ENCODE measurements at places on chromosomes 1 and 21.

- no peak for DNase-seq
Measured at GRCh38 chr21:40253112-40253511, 385.9 kb downstream of the PCP4 start.

DNA sequence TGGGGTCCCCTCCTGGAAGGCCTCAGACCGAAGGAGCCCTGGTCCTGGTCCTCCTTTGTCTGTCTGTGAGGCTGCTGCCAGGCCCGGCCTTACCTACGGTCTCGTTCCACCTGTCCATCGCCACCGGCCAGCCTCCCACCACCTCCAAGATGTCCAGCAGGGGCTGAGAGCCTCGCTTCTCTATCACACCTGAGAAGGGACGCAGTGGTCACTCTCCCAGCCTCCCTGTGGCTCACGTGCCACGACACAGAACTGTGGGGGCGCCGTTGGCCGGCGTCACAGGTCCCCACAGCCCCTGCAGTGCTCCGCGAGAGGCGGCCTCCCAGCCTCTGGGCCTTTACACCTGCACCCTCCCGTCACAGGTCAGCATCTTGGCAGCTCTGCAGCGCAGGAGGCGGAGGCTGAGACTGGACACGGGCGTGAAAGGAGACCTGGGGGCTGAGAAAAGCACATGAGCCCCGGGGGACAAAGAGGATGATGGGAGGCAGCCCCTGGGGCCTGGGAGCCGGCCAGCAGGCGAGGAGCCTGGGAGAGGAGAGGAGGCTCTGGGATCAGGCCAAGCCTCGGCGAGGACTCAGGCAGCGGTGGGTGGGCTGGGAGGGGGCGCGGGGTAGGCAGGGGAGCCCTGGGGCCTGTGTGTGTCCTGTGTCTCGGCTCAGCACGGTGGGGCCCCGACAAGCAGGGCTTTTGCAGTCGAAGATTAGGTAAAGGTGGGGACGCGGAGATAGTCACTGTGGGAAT lies 20.5 kb downstream of the PRXL2B start:
- DNase-seq, result no peak

DNA sequence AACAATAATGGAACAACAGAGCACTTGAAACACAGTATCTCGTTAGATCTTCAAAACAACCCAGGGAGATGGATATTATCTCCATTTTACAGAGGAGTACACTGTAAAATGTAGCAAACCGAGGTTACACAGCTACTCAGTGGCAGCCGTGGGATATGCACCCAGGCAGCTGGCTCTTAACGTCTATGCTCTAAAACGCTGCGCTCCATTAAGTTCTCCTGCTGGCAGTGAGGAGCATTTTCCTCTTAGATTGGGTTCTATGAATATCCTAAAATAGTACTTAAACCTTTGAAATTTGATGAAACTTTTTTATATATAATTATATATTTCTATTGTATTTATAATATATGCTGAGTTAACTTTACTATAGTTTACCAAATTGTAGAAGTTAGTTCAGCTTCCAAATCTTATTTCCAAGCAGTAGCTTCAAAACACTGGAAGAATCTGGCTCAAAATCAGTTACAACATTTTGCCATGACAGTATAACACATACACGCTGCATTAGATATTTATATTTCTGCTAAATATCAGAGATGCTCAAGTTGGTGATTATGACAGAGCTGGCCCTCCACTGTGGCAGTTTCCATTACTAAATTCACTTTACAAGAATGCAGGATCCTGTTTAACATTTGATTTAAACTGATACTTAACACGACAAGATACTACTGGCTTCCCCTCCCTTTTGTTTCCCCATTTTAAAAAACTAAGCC lies 49.5 kb downstream of the TGFBR3 start:
- no peak for DNase-seq

GRCh38 chr1:228469413-228470162 lies 17.6 kb upstream of the RNF187 start:
- DNase-seq, result no peak

GRCh38 chr1:166974647-166975345 lies 544 bp downstream of the ILDR2 start:
- no peak for DNase-seq

DNA sequence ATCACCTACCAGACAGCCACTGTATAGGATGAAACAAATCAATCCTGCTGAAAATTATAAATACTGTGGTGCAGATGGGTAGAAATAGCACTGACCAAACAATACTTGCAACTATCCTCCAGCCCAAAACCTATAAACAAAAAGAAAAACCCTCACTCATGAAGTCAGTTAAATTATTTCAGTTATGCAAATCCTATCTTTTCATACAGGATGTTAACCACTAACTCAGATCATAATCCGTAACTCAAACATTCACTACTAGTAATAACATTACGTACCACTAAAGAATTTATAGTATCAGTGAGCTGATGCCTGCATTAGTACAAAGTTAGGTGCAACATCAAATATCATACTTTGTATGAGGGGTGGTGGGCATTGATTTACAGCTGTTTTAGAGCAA lies 2.6 kb downstream of the NDC1 start:
- no peak for DNase-seq

DNA sequence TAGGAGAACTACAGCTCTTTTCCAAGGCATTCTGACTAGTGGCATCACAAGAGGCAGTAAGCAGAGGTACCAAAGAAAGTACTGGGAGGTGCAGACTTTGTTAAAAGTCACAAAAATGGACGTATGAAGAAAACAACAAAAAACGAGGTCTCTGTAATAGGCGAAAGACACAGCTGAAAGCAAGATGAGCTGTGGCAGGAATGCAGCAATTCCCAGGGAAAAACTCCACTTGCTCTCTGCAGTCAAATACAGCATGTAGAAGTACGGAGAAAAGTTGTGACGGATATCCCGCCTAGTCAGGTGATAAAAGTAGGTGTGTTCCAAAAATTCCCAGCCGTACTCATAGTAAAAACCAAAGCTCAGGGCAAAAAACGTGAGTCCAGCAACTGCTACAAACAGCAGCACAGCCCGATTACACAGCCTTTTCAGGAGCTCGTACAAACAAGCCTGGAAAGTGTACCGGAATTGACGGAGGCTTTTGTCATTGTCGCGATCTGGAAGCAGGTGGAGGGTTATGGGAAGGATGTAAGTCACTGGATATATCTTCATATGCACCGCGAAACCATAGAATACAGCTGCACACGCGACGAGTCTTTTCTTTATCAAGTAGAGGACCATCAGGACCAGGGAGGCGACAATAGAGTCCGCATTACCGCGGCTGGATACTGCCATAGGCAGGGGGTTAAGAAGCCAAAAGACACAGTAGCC lies 979 bp downstream of the PIGM start:
- DNase-seq, result no peak

DNA sequence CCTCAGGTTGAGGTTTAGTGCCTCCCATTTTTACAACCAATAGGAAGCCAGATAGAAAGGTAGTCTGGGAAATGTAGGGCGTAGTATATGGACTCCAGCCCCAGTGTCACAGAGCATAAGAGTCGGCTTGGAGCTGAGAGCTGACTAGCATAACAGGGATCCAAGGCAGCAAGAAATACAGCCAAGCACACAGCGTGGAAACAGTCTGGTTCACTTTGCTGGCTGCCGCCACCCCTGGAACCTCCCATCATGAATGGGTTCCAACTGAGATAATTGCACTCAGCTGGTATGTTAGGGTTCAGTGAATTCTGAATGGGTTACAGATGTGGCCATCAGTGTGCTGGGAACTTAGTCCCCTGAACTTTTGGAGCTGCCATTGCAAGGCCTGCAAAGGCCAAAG lies 76.7 kb upstream of the GPR88 start:
- DNase-seq, result no peak

DNA sequence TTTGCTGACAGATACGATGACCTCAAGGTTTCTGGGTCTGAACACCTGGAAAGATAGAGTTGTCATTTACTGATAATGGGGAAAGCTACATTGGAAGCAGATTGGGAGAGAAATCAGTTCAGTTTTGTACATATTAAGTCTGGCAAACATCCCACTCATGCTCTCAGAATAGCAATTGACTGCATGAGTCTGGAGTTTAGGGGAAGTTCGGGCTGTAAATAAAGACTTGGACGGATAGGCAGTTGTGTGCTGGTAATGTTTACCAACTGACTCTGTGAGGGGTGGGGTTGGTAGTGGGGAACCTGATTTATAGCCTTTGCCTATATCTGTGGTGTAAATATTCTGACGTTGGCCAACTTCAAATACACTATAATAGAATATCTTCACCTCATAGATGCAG lies 4.0 kb downstream of the H6PD start:
- DNase-seq, result no peak

DNA sequence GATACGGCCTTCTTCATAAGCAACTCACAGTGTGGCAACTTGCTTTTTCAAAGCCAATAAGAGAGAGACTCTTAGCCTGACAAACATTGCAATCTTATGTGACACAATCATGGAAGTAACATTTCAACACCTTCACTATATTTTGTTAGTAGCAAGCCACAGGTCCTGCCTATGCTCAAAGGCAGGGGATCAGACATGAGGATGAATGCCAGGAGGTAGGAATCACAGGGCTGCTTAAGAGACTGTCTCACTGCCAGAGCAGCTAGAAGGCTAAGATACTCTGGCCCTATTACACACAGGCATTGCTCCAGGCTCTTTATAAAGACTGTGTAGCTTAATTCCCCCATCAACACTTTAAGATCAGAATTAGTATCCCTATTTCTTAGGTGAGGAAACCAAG lies 236.2 kb upstream of the KAZN start:
- DNase-seq, result no peak

DNA sequence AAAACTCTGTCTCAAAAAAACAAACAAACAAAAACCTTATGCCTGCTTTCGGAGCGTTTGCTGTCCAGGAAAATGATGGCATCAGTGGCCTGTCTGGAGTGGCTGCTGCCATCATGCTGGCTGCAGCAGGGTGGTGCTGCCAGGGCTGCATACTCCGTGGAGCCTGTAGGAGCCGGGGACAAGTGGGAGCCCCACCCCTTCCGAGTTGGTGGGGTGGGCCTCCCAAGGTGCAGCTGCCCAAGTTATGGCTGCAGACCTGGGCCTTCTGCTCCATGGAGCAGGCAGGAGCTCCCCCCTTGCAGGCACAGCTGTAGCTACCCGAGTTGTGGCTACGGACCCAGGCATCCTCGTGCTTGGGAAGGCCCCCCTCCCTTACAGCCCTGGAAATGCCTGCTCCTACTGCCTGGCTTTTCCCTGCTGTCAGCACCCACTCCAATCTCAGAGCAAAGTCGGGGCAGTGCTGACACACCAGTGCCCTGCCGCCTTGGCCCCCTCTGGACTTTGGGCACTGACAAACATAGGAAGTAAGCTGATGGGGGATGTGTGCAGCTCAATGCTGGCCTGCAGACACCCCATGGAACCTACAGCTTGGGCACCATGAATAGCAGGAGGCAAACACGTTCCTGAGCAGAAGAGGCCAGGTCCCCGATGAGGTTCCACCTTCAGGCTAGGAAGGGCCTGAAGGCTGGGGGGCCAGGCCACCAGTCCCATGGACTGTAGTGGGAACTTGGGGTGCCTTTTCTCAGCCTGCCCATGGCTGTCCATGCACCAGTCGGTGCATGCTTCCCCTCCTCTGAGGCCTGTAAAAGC lies 60.4 kb downstream of the CC2D1B start:
- no peak for DNase-seq

GRCh38 chr1:98964198-98964597 lies 40.5 kb downstream of the PLPPR5 start:
- DNase-seq, result no peak

DNA sequence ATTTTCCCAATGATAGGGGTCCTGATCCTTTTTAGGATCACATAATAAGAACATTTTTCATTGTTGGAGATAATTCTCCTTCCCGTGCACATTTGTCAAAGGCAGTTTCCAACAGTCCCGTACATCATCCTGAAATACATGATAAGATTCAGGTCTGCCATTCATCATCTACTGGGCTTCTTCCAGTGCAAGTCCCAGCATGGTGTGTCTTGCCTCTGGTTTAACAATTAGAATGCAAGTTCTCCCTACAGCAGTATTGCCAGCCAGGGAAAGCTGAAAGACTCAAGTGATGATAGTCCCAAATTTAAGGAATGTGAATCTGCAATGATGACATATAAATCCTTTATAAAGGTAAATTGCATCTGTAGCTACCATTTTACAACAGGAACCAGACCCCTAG lies 146.2 kb downstream of the DAB1 start:
- no peak for DNase-seq

GRCh38 chr1:68470388-68470970 lies 20.7 kb upstream of the RPE65 start:
- DNase-seq, result no peak

- no peak for DNase-seq
Measured at GRCh38 chr1:36849956-36850355, 184.4 kb downstream of the GRIK3 start.
